H54 (cell line): ENCODE measurements at places on chromosomes 13 and 19.

DNA sequence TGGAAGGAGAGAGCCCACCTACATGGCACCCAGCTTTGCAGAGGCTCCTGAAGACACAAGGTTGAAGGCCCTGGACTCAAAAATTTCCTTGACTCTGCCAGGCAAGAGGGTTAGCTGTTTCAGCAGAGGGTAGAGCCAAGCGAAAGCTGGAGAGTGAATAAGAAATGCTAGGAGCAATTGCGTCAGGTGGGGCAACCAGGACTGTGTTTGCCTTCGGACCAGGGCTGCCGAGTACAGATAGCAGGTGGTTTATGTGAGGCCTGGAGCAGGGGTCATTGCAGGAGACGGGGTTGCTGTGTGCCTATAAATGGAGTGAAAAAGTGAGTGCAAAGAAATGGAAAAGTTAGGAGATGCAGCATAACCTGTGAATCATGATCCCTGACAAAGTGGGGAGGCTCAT lies 59.1 kb downstream of the IRS2 start:
- DNase-seq, result no peak

- no peak for DNase-seq
These were observed 159.5 kb downstream of the KDM4B start for GRCh38 chr19:5128251-5128935.

DNA sequence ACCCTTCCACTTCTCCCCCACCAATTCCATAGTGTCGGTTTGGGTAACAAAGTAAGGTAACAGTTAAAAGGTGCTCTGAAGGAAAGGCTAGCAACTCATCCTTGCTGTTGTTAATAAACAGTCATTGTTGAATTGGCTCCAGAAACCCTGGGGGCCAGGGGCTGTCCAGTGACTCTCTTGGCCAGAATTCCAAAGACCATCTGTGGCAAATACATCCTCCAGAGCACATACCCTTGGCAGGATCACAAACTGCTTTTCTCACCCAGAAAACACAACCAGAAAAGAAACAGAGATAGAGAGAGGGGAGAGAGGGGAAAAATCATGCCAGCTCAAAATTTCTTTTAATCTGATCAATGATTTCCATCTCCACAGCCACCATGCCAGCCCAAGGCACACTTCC lies 22.1 kb downstream of the CACNA1A start:
- no peak for DNase-seq

GRCh38 chr13:46101484-46102254 lies 3.2 kb downstream of the CPB2 start:
- no peak for DNase-seq

DNA sequence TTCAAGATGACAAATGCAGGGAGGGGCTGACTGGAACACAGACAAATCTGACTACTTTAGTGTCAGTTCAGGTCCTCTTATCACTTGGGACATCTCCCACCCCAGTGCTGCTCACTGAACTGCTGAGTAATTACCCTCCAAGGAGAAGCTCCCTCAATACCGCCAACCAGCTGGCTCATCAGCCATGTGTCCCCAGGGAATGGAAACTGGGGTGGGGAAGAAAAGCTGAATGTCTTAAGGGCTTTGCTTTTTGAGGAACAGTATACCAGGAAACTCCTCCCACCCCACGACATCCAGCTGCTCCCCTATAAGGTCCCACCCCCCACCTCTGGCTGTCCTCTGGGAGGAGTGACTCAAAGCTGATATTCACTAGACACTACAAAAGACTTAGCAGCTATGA lies 2.0 kb downstream of the ZNF823 start:
- DNase-seq, result peak; percentile 22

DNA sequence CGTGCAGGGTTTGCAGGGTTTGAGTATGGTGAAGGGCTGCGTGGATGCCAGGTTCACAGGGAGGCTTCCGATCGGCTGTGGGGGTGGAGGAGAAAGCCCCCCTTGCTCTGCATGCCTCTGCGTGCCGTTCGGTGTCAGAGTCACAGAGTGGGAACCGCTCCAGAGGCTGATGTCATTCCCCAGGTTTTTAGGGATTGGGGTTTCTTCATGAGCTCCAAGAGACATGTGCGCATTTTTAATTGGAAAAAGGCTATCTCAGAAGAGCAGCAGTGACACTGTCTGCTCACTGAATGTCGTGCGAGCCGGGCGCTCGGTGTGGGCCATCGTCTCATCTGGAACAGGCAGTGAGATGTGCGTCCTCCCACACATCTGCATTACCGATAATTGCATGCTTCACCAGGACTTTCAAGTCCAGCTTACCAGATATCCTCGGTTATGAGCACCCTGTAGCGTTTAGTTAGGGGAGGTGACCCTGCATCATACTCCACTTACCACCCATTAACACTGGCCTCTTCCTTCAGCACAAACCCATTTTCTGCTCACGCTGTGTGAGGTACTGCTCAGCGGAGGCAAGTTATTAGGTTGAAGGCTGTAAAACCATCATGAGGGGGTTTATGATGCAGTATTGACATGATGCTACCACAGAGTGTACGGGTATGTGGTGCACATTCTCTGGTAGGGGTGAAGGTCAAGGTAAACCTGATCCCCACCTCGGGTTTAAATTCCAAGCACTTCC lies 1.7 kb downstream of the MCF2L start:
- DNase-seq, result no peak
